ENCODE measurements at places on chromosomes 2 and 18.
A peak's percentile ranks its signal among the peaks of the same experiment; 100 is the strongest.

DNA sequence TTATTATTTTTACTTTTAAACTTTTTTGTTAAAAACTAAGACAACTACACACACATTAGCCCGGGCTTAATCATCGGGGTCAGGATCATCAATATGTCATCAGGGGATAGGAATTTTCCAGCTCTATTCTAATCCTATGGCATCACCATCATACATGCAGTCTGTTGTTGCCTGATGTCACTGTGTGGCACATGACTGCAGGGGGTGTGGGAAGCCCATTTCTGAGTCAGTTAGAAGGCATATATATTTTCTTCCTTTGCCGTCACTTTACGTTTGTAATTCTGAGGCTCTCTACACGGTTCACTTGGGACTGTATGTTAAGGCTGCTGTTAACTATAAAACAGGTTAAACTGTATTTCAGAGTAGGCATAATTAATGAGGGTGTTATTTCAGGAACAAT, 144.4 kb upstream of the ITGA6 start:
- peak; percentile 73 for DNase-seq

DNA sequence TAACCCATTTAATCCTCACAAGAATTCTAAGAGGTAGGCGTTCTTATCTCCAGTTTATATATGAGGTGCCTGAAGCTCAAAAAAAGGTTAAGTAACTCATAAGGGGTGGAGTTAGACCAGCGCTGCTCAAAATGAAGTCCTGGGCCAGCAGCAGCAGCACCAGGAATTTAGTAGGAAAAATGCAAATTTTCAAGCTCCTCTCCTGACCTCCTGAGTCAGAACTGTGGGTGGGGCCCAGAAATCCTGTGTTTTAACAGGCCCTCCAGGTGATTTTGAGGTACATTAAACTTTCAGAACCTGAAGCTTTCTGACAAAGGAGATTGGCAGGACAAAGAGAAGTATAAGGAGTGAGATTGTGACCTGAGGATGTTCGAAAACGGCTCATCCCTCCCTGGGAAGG, 66.0 kb upstream of the CCDC85A start:
- no peak for DNase-seq

GRCh38 chr2:100057901-100058261, 84.5 kb downstream of the AFF3 start:
- peak; percentile 16 for DNase-seq

- DNase-seq, result peak; percentile 52
Observed at GRCh38 chr18:74234326-74235171, 57.2 kb downstream of the CYB5A start.

GRCh38 chr18:53795061-53795460, 429.4 kb downstream of the MBD2 start:
- no peak for DNase-seq

GRCh38 chr2:28681158-28681571, 70.5 kb upstream of the PPP1CB start:
- DNase-seq, result no peak

DNA sequence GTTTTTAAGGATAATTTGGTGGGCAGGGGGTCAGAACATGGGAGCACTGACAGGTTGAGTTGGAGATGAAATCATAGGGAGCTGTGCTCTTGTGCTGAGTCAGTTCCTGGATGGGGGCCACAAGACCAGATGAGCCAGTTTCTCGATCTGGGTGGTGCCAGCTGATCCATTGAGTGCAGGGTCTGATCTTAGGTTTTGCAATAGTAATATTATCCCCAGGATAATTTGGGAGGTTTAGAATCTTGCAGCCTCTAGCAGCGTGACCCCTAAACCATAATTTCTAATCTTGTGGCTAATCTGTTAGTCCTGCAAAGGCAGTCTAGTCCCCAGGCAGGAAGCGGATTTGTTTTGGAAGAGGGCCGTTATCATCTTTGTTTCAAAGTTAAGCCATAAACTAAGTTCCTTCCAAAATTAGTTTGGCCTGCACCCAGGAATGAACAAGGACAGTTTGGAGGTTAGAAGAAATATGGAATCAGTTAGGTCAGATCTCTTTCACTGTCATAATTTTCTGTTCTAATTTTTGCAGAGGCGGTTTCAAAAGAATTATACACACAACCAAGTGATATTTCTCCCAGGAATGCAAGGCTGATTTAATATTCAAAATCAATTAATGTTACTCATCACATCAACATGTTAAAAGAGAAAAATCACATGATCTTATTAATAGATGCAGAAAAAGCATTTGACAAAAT, 23.0 kb downstream of the DBI start:
- no peak for DNase-seq

- DNase-seq, result no peak
Observed at GRCh38 chr18:11304928-11305327, 155.6 kb upstream of the PIEZO2 start.

- DNase-seq, result no peak
Observed at GRCh38 chr2:167332358-167332757, 444.1 kb downstream of the XIRP2 start.

GRCh38 chr2:206160807-206161179, 1.1 kb downstream of the EEF1B2 start:
- DNase-seq, result no peak

DNA sequence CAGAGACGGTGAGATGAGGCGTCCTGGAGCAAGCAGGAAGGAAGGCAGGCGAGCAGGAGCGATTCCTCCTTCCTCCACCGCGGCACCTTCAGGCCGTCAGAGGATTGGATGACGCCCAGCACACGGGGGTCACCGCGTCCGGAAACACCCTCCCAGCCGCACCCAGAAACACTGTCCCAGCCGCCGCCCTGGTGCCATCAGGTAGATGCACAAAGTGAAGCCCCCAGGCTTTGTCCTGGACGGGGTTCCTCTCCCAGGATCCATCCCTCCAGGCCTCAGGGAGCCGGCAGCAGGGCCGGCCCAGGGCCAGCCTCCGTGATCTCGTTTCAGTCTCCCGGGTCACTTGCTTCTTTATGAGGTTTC, 31.5 kb downstream of the RTP5 start:
- DNase-seq, result no peak

DNA sequence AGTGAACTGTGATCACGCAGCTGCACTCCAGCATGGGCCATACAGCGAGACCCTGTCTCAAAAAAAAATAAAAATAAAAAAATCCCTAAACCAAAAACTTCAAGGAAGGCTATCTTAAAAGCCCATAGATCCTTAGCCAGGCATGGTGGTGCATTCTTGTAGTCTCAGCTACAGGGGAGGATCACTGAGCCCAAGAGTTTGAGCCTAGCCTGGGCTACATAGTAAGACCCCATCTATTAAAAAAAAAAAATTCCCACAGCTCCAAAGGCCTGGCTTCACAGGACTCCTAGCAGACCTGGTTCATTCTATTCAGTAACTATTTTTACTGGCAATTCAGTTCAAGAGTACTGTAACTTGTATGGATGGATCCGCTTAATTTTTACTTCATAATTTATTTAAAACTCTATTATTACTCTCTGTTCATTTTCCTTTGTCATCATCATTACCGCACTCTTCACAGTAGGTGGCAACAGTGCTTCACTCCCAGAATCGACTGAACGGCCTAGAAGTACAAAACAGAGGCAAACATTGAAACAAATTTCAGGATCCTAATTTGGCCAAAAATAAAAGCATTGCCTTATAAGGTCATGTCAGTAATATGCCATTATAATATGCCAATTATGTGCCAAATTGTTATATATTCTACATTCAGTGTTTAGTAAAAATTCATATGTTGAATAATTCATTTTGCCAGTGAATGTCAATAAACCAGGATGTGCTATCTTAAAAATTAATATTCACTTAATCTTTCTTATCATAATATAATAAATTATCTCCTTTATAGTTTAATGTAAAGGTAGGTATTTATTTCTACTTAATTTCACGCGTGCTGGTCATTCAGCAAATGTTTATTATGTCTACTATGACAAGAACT, 14.3 kb upstream of the STAM2 start:
- DNase-seq, result peak; percentile 76

- DNase-seq, result no peak
Observed at GRCh38 chr2:136389809-136390208, 271.9 kb upstream of the CXCR4 start.

GRCh38 chr2:176414641-176415040, 145.4 kb downstream of the MTX2 start:
- no peak for DNase-seq

DNA sequence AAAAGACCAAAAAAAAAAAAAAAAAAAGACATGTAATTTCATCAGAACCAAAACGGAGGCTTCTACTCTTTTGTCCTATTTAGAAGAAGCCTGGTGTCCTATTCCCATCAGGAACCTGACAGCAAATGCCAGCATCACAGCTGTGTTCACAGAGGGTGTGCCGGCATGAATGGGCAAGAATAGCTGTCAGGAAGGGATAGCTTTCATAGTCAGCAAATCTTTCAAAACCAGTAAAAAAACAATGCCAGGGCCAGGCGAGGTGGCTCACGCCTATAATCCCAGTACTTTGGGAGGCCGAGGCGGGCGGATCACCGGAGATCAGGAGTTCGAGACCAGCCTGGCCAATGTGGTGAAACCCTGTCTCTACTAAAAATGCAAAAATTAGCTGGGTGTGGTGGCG, 231.8 kb upstream of the PXDN start:
- DNase-seq, result no peak

GRCh38 chr2:64153811-64154210, 9.6 kb upstream of the PELI1 start:
- DNase-seq, result no peak

- DNase-seq, result no peak
Observed at GRCh38 chr2:229539628-229540027, 174.7 kb downstream of the DNER start.

- DNase-seq, result no peak
Observed at GRCh38 chr2:109597283-109597682, 16.5 kb downstream of the SEPTIN10 start.

- no peak for DNase-seq
Observed at GRCh38 chr2:222582928-222583327, 73.0 kb downstream of the FARSB start.

DNA sequence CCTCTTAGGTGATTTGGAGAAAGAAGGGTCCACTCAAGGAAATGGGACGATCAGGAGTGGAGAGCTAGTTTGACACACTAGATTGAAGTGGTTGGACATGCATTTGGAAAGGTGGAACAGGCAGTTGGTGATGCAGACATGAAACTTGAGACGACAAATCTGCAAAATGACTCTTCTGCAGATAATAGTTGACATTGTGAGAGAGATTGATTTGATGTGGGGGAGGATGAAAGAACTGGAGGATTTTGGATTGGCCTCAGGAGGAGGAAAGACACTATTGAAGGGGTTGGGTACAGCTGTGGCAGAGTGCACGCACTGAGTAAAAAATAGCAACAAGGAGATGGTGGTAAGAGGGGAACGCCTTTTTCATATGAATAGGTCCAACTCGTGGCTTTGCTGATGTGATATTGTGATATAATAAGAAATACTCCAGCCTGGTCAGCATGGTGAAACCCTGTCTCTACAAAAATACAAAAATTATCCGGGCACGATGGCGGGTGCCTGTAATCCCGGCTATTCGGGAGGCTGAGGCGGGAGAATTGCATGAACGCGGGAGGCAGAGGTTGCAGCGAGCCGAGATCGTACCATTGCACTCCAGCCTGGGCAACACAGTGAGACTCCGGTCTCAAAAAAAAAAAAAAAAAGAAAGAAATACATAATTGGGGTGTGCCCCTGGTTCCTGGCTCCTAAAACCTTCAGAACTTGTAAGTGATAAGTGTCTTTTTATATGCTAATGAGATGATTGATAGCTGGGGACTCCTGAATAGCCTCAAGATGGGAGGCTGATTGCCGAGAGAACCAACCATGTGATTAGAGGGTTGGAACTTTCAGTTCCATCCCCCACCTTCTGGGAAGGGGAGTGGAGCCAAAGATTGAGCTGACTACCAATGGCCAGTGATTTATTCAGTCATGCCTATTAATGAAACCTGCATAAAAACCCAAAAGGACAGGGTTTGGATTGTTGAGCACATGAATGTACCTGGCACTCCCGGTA, 9.7 kb downstream of the TTLL4 start:
- DNase-seq, result no peak

GRCh38 chr2:186575302-186575701, 14.6 kb upstream of the ITGAV start:
- DNase-seq, result peak; percentile 92

DNA sequence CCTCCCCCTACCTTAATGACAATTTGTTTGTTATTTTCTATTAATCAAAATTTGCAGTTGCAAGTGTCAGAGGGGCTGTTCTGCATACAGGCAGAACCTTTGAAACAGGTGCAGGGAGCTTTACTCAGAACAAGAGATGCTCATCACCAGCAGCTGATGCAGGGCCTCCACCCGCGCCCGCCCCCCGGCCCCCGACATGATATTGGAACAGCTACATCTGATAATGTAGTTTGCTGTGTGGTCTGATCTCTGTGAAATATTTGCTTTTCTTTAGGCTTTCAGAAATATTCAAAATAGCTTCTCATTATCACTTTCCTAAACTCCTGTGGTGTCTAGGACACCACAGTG, 130.0 kb downstream of the PRKCE start:
- no peak for DNase-seq

DNA sequence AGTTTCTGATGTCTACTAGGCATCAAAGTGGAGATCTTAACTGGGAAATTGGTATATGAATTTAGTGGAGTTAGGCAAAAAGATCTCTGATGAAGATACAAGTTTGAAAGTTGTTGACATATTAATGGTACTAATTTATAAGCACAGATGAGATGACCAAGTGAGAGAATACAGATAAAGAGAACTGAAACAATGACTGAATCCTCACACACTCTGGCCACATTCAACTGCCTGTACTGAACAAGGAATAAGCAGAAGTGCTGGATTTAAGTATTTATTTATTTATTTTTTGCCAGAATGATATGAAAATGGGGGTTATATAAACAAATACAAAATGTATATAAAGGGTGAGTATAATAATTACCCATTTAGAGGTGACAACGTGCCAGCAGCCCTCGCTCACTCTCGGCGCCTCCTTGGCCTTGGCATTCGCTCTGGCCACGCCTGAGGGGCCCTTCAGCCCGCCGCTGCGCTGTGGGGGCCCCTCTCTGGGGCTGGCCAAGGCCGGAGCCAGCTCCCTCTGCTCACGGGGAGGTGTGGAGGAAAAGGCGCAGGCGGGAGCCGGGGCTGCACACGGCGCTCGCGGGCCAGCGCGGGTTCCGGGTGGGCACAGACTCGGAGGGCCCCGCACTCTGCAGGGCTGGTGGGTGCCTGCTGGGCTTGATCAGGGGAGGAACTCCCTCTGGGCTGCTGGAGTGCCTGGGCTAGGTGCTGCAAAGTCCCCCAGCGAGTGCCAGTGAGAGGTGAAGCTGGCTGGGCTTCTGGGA, 1363.9 kb upstream of the CRIM1 start:
- DNase-seq, result no peak

DNA sequence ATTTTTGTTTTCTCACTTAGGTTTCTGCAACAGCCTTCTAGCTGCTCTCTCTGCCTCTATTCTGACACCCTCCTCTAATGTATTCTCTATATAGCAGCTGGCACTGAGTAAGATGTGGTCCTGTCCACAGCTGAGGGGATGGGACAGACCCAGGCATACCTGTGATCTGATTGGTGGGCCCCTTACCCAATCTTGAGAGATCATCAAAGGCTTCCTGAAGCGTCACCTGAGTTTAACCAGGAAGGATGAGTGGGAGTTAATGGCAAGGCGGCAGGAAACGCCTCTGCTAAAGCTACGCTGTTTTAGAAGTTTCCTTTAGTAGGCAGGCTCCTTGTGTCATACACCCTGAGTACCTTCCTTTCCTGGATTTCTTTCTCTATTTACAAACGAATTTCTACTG, 5.7 kb upstream of the TET3 start:
- no peak for DNase-seq
